ENCODE measurements at places on chromosomes 13 and 19.

- no peak for DNase-seq
Measured at GRCh38 chr13:70729369-70729768, 621.1 kb upstream of the KLHL1 start.

- DNase-seq: no peak
Measured at GRCh38 chr13:113904411-113904810, 40.5 kb upstream of the GAS6 start.

DNA sequence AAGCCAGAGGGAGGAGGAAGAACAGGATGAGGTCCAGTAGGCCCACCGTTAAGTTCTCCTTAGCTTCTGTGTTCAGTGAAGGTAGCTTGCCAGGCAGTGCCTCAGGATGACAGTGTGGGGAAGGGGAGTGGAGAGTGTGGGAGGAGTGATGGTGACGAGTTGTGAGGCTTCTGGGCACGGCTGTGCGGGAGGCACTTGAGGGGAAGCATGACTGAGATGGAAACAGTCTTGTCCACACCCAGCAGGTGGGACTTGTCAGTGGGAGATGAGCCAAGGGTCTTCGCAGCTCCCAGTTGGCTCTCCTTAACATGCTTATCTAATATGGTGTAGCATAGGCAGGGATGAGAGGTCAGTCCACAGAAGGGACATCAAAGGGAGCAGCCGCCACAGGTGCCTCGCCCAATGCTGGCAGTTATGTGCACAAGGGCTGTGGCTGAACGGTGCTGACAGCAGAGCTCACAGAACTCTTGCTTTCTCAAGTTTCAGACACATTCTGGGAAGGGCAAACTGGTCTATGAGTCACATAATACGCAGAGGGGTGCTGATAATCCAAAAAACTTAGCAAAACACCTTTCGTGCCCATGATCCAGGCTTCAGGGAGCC is 47.5 kb downstream of the OXGR1 start:
- no peak for DNase-seq

DNA sequence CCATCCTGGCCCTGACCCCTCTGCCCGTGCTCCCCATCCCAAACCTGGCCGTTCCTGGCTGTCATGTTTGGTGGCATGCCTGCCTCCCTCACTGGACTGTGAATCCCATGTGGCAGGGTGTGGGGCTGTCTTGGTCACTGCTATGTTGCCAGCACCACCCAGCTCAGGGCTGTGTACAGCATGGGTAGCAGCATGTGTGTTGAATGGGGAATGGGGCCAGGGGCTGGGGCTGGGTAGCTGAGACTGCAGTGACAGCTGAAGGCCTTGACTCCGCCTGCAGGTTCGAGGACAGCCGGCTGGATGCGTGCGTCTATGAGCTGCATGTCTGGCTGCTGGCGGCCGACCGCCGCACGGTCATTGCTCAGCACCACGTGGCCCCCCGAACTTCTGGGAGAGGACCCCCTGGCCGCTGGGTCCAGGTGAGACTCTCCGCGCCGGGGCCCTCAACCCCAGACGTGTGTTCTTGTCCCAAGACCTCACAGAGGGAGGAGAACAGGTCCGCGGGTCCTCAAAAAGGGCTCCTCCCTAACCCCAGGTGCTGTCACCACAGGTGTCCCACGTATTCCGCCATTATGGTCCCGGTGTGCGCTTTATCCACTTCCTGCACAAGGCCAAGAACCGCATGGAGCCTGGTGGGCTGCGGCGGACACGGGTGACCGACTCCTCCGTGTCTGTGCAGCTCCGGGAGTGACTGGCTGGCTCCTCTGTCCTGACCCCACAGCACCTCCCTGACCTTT is 3.5 kb downstream of the NCCRP1 start:
- DNase-seq: no peak

DNA sequence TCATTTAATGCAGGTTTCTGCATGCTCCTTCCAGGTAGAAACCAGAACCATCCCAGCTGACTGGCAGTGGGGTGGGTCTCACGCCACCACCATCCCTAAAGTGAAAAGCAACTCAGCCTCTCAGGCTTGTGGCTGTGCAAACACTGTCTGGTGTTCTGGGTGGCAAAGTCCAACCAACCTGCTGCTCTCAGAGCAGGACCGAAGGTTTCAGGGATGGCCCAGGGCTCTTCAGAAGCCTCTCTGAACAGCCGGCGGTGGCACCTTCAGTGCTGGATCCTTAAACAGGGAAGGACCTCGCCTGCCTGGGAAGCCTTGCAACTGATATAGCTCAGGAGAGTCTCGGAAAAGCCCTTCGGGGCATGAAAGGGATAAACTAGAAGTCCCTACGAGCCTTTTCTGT is 100.8 kb downstream of the COL4A1 start:
- no peak for DNase-seq

DNA sequence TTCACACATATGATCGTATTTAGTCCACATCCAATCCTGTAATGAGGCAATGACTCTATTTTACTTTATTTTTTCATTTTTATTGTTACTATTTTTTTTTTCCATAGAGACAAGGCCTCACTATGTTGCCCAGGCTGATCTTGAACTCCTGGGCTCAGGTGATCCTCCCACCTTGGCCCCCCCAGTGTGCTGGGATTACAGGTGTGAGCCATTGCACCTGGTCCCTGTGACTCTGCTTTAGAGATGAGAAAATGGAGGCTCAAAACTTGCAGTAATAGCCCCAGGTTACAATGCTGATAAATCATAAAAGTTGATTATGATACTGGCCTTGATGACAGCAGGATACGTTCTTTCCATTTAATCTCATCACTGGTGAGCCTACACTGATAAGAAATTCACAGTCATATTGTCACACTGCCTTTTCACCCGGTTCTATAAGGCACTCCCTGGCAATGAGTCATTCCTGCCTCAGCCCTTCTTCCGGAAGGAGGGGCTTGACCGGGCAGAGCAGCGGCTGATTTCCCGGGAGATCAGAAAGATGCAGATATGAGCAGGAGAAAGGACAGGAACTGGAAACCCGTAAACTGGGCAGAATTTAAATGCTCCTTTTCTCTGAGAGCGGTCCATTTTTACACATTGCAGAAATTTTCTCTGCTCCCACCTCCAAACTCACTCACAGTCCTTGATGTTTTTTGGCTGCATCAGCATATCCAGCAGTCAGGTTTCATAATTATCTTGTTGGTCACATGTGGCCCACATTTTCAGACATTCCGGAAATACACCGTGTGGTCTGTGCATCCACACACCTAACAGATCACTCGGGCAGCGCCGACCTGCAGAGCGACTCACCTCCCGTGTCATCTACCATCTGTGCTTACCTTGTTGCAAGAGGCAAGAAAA is 616.4 kb downstream of the EFNB2 start:
- no peak for DNase-seq

GRCh38 chr19:50837300-50837699 is 3.9 kb upstream of the KLK15 start:
- DNase-seq: no peak

DNA sequence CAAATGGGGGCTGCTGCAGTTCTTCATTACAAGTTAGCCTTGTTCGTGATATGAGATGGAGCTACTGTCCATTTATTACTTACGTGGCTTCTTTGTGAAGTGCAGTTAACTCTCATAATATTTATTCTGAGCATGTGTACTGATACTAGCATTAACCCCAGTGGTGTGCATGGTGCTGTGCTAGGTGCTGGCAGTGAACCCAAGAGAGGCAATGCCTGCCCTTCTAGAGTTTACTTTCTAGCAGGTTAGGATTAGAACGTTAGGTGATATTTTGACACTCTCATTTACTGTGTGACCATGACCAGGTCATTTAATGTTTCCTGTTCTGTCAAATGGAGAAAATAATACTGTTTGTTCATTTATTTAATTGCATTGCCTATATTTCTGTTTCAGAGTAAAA is 16.9 kb downstream of the PIBF1 start:
- no peak for DNase-seq

GRCh38 chr19:23287620-23288019 is 37.4 kb upstream of the ZNF724 start:
- DNase-seq: no peak

DNA sequence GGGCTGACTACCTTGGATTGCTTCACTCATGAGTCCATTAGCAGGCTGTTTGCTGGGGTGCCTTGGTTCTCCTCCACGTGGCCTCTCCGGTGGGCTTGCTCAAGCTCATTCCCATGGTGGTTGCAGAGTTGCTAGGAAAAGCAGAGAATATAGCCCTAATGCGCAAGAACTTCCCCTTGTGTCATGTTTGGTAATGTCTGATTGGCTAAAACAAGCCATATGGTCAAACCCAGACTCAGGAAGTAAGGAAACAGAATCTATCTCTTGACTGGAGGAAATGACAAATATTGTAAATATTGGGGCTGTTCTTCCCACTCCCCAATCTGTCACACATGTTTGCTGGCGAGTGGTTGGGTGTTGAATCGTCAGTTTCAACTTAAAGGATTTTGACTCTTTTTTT is 12.1 kb downstream of the NFILZ start:
- DNase-seq: no peak

DNA sequence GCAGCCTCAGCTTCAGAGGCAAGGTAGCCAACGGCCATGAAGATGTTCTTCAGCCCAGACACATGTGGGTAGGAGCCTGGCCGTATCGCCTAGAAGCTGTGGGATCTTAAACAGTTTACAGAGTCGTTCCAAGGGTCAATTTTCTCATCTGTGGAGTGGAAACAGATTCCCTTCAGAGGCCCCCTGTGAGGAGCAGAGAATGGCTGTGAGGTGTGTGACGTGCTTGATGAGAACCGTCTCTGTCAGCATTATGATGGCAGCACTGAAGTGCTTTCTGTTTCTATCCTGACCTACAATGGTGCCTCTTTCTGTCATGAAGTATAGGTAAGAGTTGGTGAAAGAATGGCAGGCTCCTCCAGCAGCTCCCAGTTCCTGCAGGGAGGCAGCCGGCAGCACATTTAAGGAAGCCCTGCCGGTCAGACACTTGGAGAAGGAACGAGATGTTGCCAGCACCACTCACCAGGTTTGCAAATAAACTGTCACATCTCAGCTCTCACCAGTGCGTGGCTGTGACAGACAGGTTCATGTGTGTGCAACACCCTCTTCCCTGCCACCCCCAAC is 277.3 kb downstream of the FOXO1 start:
- DNase-seq: no peak

DNA sequence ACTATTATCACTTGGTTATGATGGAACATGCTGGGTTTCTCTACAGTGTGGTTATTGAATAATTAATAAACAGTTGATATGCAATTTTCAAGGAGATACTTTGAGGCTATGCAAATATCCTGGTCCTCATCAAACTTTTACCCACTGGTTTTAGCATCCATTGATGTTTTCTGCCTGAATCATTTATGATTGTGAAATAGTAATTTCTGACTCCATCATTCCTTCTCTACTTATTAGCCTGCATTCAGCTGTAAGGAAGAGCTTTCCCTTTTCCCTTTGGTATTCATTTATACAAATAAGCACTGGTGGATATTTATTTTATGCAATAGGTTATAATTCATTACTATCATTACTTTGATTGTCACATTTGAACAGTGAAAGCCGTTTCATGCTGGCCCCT is 13.9 kb upstream of the DNAJC15 start:
- DNase-seq: no peak

DNA sequence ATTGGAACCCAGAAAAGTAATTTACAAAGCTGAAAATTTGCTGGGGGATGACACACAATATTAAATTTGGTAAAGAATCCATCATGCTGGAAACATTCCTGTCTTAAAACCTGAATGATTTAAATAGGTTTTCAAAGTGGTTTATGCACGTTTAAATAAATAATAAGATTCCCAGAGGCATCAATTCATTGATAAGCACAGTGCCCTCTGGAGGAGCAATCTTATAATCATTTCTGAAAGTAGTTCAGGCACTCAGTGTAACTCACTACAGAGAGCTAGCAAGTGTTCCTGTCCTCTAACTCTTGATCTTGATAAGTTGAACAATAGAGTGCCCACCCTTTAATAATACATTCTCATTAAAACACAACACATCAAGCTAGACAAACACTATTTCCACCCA is 43.5 kb upstream of the SHISA2 start:
- no peak for DNase-seq

DNA sequence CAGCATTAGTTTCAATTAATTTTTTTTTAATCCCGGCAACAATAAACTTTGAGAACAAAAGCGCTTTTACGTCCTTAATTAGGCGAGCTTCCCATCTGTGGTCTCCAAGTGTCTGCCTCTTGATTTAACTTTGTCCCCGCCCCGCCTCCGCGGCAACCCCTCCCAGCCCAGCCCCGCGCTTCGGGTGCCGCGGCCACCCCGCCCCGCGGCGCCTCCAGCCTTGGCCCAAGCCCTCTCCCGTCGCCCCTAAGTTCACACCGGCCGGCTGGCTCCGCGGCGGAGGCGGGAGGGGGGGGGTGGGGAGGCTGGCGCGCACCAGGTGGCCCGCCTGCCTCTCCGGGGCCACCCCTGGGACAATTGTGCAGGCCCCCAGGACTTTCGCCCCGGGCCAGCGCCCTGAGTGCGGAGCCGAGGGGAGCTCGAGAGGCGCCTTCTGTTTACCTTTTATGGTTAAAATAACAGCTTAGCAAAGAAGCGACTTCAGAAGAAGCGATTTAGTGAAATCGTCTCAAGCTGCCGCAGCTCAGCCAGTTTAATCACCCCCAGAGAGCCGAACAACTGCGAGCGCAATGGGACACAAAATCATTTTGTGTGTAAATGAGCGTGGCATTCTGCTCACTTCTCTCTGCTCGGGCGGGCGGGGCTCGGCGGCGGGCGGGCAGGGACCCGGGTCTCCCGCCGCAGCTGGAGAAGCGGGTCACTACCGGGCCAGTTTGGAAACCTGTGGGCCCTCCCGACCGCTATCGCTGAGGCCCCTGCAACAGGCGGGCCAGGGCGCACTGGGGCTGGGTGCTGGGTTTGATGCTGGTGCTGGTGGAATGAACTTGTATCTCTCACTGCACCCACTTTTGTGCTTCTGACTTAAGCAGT is 1.4 kb downstream of the KCTD15 start:
- no peak for DNase-seq

GRCh38 chr19:38917921-38918491 is 6.0 kb upstream of the CCER2 start:
- no peak for DNase-seq

- no peak for DNase-seq
Measured at GRCh38 chr19:46350029-46350757, 3.3 kb downstream of the PPP5C start.

DNA sequence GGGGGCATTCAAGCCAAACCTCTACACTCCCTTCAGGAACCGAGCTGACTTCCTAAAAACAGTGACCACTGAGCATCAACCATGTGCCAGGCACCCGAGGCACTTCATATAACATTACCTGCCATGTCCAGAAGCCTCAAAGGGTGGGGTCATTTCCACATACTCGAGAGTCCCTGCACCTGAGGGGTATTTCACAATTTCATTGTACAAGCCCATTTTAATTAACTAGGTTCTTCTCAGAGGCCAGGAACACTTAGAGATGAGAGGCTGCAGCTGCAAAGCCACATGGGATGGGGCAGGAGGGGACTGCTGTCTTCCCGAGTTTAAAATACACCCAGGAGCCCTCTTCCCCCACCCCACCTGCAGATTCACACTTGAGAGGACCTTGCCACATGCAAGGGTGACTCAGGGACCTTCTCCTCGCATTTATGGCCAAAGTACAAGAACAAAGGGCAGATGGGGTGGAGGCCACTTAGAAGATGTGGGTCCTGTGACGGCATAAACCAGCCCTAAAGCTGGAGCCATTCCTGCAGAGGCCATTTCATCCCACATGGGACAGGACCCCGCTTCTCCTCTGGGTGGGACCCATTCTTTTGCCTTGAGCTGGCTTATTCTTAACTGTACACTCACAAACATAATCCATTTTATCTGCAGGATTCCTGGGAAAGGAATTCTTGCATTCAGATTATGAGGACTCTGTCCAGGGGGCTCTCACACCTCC is 43.9 kb downstream of the RAB20 start:
- DNase-seq: no peak

GRCh38 chr13:40127925-40128324 is 472.5 kb downstream of the COG6 start:
- DNase-seq: no peak

GRCh38 chr13:114143806-114144605 is 11.6 kb upstream of the RASA3 start:
- DNase-seq: peak; percentile 75
